ENCODE measurements at places on chromosomes 11 and 22.
A peak's percentile ranks its signal among the peaks of the same experiment; 100 is the strongest.

- peak; percentile 47 for DNase-seq
These were observed 1.1 kb downstream of the EIF4G2 start for GRCh38 chr11:10807493-10808234.

- DNase-seq, result no peak
These were observed 10.6 kb downstream of the TENM4 start for GRCh38 chr11:79430280-79430679.

DNA sequence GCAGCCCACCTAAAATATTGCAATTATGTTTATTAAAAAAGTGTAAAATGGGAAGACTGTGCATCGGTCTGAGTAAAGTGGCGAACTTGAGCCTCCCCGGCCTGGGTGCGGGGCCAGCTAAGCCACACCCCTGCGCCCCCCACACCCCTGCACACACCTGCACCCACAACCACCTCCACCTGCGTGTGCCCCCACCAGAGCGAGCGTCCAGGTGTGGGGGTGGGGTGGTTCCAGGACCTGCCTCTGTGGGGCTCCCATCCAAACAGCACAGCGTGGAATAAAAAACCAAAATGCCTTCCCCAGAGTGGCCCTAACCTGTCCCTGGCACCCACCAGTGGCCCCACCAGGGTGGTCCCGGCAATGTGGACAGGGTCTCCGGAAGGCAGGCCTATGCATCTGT, 30.1 kb upstream of the CARS1 start:
- no peak for DNase-seq

DNA sequence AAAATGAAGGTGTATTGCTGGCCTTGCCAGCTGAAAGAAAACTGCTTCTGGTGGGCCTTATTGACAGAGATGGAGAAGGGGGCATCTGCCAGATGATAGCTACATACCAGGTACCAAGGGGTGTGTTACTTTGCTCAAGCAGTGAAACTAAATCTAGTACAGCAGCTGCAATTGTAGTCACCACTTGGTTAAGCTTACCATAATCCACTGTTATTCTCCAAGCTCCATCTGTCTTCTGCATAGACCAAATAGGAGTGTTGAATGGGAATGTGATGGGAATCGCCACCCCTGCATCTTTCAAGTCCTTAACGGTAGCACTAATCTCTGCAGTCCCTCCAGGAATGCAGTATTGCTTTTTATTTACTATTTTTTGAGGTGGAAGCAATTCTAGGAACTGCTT, 45.8 kb upstream of the LIN7C start:
- DNase-seq, result no peak

DNA sequence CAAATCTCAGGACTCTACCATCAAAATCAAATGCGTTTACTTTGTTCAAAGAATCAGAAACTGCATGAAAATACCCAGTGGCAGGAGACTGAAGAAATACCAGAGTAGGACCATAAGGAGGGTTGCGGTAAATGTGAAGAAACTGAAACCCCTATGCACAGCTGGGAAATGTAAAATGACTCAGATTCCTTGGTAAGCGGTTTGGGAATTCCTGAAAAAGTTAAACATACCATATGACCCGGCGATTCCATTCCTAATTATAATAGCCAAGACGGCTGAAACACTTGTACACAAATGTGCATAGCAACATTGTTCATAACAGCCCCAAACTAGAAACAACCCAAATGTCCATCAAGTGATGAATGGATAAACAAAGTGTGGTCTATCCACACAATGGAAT, 114.1 kb upstream of the GRAMD1B start:
- no peak for DNase-seq

DNA sequence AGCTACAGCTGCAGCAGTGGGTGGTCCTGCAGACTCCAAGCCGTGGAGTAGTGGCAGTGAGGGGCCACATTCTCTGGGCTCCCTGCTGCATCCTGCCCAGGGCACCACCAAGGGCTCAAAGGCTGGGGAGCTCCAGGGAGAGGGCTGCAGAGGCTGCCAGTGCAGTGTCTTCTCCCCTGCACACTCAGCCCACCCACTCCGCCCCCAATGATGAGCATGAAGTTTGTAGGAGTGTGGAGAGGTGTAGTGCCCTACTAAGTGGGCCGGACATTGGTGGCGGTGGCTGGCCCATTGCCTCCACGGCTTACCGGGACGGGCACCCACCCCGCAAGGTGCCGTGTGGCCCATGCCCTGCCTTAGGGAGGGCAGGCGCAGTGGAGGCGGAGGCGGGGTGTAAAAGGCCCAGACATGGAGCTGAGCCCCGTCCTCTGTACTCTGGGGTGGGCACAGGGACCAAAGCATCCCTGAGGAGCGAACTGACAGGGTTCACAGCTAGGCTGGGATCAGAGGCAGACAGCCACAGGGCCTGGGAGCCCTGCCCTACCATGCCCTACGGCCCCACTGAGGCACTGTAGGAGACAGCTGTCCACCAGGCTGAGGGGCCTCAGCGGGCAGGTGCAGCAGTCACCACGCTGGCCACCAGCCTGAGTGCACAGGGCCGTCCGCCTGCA, 18.9 kb downstream of the ARVCF start:
- no peak for DNase-seq

DNA sequence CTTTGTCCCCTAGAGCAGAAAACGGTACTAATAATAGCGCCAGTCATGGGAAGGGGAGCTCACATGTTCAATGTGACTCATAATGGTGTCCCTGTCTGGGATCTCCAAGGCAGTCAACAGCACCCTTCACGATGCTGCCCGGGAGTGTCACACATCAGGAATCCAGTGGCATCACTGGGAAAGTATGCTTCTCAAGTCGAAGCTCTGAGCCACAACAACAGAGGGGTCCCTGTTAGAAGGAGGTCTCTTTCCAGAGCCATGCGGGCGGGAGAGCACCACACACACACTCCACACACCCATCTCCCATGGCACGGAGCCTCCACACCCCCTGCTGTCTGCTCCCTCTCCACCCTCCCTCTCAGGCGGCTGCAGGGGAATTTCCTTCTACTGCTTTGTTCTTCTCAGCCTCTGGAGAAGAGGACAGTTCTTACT, 119.7 kb downstream of the ETS1 start:
- DNase-seq, result peak; percentile 71

DNA sequence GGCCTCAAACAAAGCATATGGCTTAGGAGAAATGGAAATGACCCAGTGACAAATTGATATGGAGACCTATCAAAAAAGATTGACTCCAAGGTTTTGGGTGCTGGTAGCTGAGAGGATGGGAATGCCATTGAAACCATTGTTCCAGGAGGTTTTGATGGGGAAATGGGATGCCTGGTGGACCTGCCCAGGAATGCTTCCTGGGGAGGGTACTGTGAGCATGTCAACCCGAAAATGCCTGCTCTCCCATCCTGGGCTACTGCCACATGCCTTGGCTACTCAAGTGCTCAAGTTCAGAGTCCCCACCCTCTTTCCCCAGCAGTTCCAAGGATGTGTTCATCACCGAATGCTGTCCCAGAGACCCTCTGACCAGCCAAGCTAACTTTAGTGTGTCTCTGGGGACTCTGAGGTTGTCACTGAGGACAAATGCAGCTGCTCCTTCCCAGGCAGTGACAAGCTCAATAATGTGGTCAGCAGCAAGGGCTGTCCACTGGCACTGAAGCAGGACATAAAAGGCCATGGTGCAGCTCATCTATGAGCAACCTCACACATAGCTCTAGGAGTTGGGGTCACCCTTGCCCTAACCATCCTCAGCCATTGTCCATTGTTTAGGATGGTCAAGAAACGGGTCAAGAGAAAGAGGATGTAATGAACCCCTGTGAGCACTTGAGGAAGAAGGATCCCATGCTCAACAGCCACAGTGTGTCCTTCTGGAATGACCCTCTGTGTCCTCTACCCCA, 83.7 kb downstream of the TRIM29 start:
- no peak for DNase-seq

DNA sequence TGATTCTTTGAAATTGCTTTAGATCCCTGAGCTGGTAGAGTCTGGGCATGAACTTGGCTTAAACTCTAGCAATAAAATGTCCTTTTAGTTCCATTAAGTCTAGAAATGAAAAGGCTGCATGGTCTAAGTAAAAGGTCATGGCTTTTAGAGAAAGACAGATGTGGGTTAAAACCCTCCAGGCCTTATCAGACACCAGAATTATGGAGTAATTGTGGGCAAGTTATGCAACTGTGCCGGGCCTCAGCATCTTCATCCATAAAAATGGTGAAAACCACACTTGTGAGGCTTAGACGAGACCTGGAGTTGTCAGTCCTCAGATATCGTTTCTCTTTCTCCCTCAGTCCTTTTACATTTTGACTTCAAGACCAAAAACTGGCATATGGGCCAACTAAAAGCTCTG, 597.9 kb upstream of the KIRREL3 start:
- DNase-seq, result no peak

DNA sequence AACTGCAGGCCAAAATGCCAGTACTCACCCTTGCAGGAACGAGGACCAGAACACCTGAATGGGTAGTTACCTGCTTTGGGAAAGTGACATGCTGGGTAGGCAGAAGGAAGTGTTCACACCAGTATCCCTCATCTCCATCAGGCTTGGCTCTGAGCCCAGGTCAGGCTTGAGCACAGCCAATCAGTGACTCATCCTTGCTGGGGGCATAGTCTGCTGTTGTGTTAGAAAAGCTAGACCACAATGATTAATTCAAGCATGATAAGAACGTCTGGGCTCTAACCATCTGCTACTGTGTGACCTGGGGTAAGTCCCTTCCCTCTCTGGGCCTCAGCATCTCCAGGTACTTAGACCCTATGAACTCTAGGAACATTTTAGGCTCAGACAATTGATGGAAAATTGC, 450.4 kb downstream of the MIAT start:
- DNase-seq, result no peak

GRCh38 chr11:975827-976226, 50.2 kb downstream of the AP2A2 start:
- DNase-seq, result peak; percentile 19

GRCh38 chr11:78717041-78717440, 142.4 kb upstream of the NARS2 start:
- no peak for DNase-seq

DNA sequence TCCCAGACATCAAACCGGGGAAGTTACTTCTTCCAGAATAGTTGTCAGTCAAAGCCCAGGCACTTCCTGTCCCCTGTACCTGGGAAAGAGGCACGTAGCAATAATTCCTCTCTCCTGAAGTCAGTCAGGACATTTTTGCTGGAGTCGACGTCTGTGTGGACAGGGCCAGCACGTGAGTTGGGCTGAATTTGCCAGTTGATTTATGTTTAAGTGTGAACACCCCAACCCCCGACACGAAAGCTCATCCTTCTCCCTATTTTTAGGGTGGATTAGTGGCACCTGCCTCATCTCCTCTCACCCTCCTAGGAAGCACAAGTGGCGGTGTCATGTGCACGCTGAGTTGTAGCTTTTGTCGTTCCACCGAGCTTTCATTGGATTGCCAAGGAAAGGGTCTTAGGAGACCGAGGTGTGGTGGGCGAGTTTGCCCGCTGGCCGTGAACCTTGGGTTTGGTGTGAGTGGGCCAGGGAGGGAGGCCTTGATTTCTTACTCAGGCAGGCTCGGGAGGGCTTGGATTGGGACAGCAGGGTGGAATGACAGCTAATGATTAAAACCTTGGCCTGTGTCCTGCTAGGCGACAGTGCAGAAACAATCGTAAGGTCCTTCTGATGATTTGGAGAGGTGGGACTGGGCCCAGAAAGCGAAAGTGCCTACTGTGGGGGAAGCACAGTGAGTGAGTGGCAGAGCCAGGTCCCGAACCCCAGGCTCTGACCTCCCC, 87.0 kb upstream of the CRYBB3 start:
- no peak for DNase-seq

DNA sequence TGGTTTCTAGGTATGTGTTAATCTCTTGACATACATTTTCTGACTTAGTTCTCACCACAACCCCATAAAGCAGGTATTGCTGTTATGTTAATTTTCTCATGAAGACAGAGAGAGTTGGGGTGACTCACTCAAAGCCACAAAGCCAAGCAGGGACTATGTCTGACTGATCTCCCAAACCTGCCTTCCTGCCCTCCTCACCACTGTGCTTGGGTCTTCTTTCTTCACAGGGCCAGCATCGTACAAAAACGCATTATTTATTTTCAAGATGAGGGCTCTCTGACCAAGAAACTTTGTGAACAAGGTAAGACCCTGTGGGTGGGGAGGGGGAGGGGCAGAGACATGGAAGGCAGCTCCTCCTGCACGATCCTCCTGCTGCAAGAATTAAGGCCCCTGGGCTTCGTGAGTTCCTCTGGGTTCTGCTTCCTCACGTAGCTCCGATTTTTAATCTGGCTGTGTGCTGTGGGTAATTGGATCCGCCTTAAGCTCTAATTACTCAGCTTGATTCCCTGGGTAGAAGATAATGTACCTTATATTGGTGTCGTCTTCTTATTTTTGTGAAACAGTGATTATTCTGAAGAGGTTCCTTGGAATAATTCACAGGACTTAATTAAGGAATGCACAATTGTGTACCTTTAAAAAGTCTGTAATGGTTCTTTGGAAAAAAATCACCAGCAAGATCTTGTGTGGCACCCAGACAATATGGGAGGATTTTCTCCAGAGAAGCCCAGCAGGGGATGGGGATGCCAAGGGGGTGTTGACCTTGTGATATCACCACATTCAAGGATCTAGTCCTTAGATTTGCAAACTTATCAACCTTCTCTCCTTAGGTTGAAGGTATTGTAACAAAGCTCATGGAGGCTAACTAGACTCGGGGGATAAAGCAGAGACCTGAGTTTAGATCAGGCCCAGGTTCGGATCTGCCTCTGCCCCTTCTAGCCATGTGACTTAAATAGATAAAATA, 112.9 kb downstream of the SPON1 start:
- DNase-seq, result peak; percentile 60

GRCh38 chr22:41401781-41402648, 20.3 kb downstream of the TEF start:
- no peak for DNase-seq

DNA sequence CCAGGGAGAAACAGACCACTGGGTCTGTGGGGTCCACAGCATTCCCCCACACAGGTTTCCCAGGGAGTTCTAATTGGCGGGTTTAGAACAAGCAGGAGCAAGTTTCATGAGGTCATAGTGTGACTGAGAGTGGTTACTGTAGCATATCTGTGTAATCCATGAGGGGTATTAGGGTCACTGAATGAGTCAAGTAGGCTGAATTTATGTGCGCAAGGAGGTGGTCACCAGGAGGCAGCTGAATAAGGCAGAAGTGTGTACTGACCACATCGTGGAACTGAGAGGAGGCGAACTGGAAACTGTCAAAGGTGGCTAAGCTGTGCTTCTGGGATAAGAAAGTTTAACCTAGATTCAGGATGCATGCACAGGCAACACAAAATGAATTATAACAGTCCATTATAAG, 876.0 kb downstream of the METTL15 start:
- no peak for DNase-seq

DNA sequence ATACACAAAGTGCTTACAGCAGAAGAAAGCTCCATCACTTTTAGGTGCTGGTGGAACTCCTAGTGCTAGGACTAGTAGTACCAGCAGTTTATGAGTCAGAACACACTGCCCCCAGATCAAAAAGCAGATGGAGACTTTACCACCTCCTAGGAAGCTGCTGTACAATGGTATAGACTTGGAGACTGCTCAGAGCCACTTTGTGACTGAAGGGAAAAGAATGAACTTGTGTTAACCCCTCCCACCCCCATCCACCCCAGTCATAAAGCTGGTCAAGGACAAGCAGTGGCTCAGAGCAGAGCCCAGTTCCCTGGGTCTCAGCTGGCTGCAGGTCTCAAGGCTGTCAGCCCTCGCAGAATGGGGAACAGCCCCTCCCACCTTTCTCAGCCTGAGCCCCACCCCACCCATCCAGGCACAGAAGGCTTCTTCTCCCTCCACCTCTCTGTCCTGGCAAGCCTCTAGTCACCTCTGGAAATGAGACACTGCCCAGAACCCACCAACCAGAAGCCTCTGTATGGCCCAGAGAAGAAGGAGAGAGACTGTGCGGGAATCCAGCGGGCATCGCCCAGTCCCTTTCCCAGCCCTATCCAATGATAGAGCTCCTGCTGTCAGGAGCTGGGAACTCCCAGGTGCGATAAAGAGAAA, 23.8 kb downstream of the PACSIN2 start:
- no peak for DNase-seq

- DNase-seq, result no peak
These were observed 9.5 kb downstream of the GGA1 start for GRCh38 chr22:37618072-37618656.
